T-cell (primary cell): ENCODE measurements at places on chromosomes 13 and 19.

DNA sequence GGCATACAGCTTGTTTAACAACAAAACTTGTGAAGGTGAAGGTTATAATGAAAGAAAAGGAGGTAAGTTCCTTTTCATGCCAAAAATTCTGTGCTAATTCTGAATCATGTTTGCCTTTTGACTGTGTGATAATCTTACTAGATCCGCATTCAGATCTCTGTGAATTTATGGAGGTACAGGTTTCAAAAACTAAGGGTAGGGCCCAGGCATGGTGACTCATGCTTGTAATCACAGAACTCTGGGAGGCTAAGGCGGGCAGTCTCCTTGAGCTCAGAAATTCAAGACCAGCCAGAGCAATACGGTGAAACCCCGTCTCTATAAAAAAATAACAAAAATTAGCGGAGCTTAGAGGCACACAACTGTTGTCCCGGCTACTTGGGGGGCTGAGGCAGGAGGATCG lies 45.9 kb downstream of the PCDH9 start:
- DNase-seq: no peak

DNA sequence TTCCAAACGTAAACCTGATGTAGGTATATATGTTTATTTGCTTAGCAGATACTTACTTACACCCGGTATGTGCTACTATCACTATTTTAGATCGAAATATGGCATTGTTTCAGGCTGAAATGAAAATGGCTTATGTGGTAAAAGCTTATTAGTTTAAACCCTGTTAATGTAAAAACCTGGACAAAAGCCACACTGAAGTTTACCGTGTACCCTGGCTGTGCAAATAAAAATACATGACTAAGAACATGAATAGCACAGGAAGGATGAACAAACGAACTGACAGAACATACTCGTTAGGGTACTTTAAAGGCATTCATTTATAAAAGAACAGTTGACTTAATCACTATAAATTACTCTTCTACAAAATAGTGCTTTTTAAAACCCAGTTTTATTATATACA lies 6.6 kb downstream of the CLDN10 start:
- DNase-seq: no peak

DNA sequence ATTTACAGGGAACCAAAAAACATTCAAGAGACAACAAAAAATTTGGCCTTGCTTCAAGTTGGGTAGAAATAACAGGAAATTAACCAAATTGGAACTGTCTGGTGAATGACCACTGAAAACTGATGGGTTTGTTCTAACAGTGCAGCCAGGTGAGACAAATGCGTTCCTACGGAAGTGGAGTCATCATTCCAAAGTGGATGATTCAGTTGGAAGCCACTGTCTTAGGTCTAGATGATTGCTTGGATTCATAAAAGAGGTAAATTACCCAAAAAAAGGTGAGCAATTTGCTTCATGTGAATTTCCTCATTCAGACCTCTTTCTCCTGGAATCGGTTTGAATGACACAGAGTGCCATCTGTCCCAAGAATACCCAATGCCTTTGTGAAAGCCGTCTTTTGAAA lies 87.1 kb upstream of the IPO5 start:
- DNase-seq: no peak

- no peak for DNase-seq
Measured at GRCh38 chr19:6736917-6737283, 480 bp downstream of the GPR108 start.

- no peak for DNase-seq
Measured at GRCh38 chr19:57709616-57710015, 612 bp upstream of the ZNF154 start.

DNA sequence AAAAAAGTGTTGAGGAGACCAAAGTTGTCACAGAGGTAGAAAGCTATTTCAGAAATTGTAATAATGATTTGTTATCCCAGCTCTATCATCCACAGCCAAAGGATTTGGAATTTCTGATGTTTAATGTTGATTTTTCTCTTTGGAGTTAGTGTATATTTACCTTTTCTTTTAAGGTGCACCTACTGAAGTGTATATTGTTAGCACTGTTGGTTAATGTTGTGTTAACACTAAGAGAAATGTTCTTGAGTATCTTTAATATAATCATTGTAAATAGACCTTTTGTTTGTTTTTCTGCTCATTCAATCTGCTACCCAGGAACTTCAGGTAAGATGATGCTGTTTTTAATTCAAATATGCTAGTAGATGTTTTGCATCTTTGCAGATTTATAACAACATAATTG lies 57.5 kb downstream of the ZAR1L start:
- no peak for DNase-seq

- DNase-seq: no peak
Measured at GRCh38 chr13:44591316-44591715, 15.2 kb upstream of the TSC22D1 start.

- peak; percentile 78 for DNase-seq
Measured at GRCh38 chr19:13154911-13155471, 4.8 kb downstream of the IER2 start.

- no peak for DNase-seq
Measured at GRCh38 chr19:793806-794205, 3.4 kb upstream of the PTBP1 start.

DNA sequence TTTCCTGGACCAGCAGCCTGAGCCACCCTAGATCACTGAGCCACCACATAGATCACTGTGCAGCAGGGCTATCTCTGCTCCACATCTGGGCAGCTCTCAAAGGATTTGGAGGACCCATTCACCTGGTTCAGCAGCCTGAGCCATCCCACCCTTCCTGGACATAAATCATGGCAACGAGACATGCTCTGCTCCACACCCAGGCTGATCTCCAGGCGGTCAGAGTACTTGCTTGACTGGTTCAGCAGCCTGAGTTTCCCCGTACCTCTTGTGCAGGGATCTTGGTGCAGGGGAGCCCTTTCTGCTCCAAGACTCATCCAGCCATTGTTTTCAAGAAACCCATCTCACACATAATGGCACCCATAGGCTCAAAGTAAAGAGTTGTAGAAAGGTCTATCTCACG lies 195.3 kb downstream of the LIG4 start:
- no peak for DNase-seq

GRCh38 chr13:35164324-35164932 lies 222.4 kb downstream of the NBEA start:
- DNase-seq: no peak

GRCh38 chr13:35475212-35475959 lies 1.1 kb downstream of the MAB21L1 start:
- no peak for DNase-seq

DNA sequence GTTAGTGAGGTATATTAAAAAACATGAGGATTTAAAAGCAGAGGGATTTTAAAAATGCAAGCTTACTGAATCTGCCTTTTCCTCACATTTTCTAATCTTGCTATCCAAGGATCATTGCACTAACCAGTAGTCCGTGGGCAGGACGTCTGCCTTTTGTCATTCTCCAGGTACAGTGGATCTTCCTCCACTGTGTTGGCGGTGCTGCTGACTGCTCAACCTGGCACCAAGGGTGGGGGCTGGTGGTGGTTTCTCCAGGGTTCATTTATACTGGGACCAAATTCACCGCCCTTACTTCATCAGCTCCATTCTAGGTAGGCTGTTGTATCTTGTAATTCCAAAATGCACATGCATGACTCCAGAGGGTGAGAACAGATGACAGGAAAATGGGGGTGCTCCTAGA lies 169.3 kb downstream of the STK24 start:
- no peak for DNase-seq

GRCh38 chr13:71695662-71696061 lies 171.3 kb downstream of the DACH1 start:
- no peak for DNase-seq
